ENCODE measurements at places on chromosomes 3 and 15. TPM values are rescaled to one million over a fixed set of nuclear protein-coding genes. Genes with fewer than 3 reads are reported as not detected.

Gene OIP5
- 0.33 TPM for polyA plus RNA-seq

Gene IQCB1
- 9.8 TPM for polyA plus RNA-seq

Gene GALNT15
- polyA plus RNA-seq: 8.0 TPM

Gene GOLIM4
- polyA plus RNA-seq: 18.8 TPM

Gene ANKRD63
- polyA plus RNA-seq: not detected

Gene LINGO1
- 1.3 TPM for polyA plus RNA-seq

Gene ATOSA
- 98.1 TPM for polyA plus RNA-seq
